ENCODE measurements at places on chromosomes 6 and 20. TPM values are rescaled to one million over a fixed set of nuclear protein-coding genes. Genes with fewer than 3 reads are reported as not detected.
A peak's percentile ranks its signal among the peaks of the same experiment; 100 is the strongest.

DNA sequence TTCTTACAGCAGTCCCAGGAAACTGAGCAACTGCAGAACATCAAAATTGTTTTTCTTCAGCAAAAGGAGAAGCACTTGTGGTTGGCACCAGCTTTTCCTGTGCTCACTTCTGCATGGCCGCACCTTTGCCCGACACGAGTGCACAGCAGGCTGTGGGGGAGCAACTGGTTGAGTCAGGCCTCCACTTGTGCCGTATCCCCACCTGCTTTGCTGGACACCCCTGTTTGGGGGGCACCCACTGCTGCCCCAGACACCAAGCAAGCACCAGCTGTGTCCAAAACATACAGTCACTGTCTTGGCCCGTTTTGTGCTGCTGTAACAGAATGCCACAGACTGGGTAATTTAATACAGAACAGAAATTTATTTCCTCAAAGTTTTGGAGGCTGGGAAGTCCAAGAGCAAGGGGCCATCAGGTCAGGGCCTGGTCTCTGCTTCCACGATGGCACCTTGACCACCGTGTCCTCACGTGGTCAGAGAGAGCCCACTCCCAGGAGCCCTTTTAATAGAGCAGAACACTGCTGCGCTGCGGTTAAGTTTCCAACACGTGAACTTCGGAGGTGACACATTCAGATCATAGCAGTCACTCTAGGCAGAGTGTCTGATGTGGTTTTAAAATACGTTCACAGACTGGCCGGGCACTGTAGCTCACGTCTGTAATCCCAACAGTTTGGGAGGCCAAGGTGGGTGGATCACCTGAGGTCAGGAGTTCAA lies 8.7 kb upstream of the GMEB2 start:
- no peak for DNase-seq

DNA sequence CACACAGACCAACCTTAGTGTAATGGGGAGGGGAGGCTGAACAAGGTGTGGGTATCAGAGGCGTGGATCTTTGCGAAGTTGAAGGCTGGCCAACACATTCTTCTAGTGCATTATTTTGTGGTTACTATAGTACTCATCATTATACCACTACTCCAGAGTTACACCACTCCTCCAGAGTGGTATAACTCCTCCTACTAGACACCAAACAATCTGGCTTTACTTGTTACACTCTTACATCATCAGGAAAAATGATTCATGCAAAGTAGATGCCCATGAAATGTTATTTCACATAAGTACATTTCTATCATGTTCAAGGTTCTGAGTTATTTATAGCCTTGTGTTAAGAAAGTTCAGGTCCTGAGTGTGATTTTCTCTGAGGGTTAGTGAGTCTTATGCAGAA lies 443.1 kb upstream of the OPRM1 start:
- DNase-seq: no peak

DNA sequence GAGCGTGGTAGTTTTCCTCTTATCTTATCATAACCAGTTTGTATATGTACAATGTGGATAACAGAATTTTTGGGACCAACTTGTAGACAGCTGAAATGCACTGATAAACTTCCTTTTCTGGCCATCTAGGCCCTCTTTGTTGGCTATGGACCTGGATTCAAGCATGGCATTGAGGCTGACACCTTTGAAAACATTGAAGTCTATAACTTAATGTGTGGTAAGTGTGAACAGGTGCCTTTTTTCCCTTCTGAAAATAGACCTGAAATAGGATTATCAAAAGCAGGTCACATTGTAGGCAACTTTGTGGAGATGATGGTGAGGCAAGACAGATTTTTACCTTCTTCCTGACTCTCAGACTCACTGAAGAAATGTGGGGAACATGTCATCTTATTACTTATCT lies 67.8 kb downstream of the ENPP1 start:
- no peak for DNase-seq

DNA sequence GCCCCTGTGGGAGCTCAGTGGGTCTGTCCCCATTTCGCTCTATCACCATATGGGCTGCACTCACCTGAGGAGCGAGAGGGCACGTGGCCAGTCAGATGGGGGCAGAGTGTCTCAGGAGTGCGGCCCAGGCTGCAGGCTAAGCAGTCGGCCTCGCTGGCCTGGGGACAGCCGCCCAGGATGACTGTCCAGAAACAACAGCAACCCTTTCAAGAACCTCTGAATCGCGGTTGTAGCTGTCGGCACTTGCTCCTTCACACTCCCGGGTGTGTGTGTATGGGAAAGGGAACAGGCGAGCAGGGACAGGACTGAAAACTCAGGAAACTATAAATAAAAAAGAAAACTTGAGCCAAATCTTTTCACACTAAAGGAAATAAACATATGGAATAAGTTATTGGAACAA lies 63.1 kb downstream of the TFAP2A start:
- DNase-seq: no peak

Gene CTAGE9
- polyA plus RNA-seq: not detected

Gene EYA4
- 1.6 TPM for polyA plus RNA-seq

Gene ILRUN
- 54.9 TPM for polyA plus RNA-seq

Gene ASF1A
- polyA plus RNA-seq: 11.7 TPM

Gene TGM2
- polyA plus RNA-seq: 475 TPM

DNA sequence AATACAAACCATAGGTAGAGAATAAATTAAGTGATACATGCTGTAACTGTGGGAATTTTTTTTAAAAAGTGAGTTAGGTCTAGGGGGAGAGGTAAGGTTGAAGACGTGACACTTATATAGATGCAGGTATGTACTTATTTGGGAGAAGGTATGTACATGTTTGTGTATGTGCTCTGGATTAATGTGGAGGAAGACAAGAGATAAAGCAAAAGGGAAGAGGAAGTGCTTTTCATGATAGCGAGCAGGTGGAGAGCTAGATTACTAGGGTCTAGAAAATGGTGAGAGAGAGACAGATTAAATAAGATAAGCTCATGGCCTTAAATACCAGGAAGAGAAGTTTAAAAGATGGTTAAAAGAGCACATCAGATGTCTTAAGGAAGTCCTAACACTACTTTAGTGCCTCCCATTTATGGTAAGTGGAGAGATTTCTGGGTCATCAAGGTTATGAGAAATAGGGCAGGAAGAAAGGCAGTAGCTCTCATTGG lies 92.5 kb downstream of the MAN1A1 start:
- no peak for DNase-seq

DNA sequence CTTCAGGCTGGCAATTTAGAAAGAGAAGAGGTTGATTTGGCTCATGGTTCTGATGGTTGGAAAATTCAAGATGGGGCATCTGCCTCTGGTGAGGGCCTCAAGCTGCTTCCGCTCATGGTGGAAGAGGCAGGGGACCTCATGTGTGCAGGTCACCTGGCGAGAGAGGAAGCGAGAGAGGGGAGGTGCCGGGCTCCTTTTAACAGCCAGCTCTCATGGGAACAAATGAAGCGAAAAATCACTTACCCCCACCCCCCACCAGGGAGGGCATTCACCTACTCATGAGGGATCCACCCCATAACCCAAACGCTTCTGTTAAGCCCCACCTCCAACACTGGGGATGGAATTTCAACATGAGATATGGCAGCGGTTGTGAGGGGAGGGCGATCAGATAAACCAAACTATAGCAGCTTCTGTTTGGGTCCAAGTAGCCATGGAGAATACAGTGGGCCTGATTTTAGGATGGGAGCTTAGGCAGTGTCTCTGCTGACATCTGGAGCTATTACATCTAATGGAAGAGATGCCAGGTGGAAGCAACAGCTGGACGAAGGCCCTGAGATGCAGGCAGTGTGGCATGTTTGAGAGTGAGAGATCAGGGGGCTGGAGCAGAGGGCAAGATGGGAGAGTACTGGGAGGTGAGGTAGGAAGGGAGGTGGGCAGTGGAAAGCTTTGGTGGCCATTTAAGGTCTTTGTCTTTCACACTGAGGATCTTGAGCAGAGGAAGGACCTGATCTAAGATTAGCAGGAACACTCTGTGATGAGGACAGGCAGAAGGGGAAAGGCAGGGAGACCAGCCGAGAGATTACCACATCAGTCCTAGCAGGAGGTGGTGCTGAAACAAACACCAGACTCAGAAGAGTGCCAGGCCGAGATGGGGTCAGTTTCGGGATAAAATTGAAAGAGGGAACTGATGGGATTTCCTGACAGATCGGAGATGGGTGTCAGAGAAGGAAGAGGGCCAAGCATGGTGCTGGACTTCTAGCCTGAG lies 161.8 kb downstream of the NFATC2 start:
- DNase-seq: no peak

DNA sequence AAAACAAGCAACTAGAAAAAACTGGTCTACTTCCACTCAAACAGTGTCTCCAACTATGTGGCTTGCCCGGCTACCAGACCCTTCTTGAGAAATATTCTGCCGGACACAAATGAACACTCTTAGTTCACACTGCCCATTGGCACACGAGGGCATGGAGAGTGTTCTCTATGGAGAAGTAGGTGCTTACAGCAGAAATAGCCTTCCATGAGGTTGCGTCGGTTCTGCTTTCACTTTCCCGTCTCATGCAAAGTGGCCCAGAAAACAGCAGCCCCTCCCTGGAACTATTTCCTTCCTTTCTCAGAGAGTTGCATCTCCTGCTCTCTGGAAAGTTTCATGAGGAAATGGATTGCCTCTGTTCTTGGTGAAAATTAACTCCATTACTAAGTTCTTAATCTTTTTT lies 9.5 kb upstream of the HLA-DOA start:
- DNase-seq: no peak

GRCh38 chr6:123527406-123527805 lies 109.3 kb downstream of the TRDN start:
- no peak for DNase-seq

Gene CENPQ
- polyA plus RNA-seq: 3.3 TPM

DNA sequence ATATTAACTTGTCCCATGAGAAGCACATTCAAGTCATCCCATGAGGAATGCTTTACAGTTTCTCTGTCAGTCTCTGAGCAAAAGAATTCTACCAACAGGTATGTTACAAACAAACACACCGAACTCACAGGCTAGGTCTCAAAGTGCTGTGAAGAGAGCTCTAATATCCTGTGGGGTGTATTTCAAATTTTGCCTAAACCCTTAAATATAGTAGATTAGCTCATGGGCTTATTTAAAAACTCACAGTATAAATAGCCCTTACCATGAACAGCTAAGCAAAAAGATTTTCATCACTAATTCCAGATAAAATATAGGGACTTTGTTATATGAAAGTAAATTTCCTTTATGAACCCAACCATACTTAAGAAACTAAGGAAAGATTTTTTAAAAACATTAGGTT lies 77.8 kb downstream of the FILIP1 start:
- no peak for DNase-seq

Gene NFKBIE
- 5.9 TPM for polyA plus RNA-seq

GRCh38 chr6:134379076-134379475 lies 61.2 kb upstream of the SGK1 start:
- peak; percentile 8 for DNase-seq

DNA sequence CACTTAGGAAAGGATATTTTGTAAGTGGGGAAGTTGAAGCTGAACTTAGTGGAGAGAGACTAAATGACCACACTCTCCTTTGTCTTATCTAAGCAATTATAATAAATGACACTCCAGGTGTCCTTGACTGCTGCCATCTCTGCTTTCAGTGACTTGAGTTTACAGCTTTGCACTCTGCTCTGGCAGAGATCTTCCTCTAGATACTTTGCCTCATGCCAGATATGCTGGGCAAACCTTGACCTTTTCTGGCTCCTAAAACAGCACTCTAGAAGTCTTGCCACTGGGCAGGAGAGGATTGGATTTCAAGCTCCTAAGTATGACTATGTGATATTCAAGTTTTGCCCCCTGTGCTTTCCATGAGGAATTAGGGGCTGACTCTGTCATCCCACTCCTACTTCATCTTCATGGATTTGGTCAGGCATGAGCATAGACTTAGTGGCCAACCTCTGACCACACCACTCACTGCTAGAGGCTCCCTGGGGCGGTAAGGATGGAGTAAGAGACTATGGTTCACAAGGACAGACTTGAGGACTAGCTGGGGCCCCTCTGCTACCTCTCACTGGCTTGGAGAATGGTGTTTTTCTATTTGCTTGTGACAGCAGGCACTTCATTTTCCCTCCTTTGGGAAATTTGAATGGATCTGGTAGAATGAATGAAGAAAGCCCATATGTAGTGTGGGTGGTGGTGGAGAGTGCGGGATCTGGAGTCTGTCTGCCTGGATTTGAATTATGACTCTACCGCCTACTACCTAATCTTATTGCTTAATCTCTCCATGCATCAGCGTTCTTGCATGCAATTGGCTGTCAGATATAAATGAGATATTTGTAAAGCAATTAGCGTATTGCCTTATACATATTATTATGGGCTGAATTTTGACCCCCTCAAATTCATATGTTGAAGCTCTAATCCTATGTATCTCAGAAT lies 191.4 kb downstream of the REV3L start:
- DNase-seq: no peak

- no peak for DNase-seq
Observed at GRCh38 chr20:39632176-39632575, 670.0 kb downstream of the DHX35 start.

Gene RCAN2
- 51.0 TPM for polyA plus RNA-seq

Gene BMP2
- polyA plus RNA-seq: 1.5 TPM

- DNase-seq: no peak
Observed at GRCh38 chr6:136969433-136969832, 47.3 kb downstream of the SLC35D3 start.

GRCh38 chr6:18507018-18507415 lies 119.9 kb downstream of the RNF144B start:
- no peak for DNase-seq

Gene GJA1
- polyA plus RNA-seq: 49.2 TPM

Gene PGC
- polyA plus RNA-seq: 2.0 TPM

DNA sequence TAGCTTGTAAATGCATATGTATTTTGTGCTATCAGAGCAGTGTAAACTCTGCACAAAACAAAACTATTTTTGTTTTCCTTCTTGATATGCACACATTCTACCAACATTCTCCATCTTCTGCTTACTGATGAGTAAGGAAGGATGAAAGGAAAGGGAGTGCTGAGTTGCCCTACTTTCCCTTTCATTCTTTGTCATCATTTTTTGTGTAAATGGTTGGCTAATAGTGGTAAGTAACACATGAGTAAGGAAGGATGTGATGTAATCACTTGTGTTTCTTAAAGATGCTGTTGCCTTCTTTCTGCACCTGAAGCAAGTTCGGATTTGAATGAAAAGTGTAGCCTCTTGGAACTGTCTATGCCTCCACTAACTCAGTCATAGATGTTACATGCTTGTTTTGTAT lies 4.6 kb upstream of the REV3L start:
- DNase-seq: no peak

Gene MTFR2
- 0.20 TPM for polyA plus RNA-seq

Gene DNAH8
- polyA plus RNA-seq: not detected

Gene KHDC1
- 0.51 TPM for polyA plus RNA-seq
